ENCODE measurements at places on chromosomes 3 and 15. TPM values are rescaled to one million over a fixed set of nuclear protein-coding genes. Genes with fewer than 3 reads are reported as not detected.
A peak's percentile ranks its signal among the peaks of the same experiment; 100 is the strongest.

- peak; percentile 96 for DNase-seq
Observed at GRCh38 chr15:60673918-60674558, 195.1 kb upstream of the ICE2 start.

DNA sequence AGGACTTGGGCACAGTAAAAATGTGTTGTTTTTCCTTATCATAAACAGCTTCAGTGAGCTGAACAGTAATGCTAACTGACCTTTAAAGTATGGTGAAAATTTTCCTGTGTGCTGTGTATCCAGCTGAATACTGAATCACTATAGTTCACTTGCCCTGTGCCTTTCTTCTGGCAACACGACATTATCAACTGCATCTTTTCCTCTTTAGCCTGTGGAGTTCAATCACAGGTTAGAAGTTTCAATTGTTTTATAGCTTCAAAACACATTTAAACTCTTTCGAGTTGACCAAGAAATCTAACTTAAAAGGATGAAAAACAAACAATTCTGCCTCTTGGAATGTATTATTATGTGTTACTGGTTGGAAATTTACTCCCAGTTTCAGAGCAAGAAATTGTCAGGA, 1120.7 kb upstream of the ALCAM start:
- no peak for DNase-seq

DNA sequence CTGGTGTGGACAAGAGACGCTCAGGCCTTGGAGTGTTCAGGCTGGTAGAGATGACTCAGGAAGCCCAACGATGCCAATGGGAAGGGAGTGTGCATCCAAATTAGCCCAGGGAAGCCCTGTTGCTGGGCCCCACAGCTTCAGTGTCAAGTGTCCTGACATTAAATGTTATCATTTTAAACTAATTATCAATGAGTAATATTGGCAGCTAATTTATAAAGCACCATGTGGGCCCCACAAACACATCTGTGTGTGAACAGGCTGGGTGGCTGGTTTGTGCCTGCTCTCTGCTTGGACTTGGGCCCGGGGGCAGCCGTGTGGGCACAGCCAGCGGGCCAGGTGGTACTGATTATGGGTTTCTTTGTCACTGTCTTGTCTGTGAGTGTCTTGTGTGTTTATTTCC, 15.0 kb downstream of the FBLN2 start:
- no peak for DNase-seq

GRCh38 chr3:130894130-130894985, 474 bp downstream of the ATP2C1 start:
- DNase-seq: no peak

DNA sequence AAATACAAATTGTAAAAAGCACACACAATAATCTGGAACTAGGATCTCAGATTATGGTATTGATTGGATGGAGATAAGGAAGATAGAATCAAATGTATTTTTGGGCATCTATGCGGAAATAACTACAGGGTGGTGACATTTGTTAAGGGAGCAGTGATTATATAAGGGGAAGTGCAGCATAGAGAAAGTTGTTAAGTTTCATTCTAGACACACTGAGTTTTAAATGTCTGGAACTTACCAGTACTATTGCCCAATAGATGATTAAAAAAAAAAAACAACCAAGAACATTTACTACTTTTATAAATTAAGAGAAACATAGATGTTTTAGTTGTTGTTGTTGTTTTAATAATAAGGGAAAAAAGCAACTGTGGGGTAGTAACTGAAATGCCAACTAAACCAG, 32.1 kb upstream of the C3orf38 start:
- no peak for DNase-seq

DNA sequence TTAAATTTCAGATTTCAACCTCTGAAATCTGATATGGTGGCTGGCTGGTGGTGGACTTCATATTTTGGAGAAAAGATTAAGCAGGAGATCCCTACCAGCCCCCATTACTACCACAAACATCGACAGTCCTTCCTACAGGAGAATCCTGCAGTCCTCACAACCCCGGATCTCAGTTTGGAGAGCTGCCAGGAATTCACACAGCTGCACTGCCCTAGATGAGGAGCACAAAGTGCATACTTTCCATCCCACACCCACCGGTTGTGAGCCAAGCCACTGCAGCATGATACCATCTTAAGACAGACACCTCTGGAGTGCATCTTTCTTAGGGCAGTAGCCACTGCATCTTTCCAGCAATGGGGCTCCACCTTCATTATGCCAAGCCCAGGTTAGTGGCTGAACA, 185.5 kb upstream of the GPR149 start:
- DNase-seq: no peak

GRCh38 chr3:172106037-172106954, 66.9 kb downstream of the FNDC3B start:
- DNase-seq: no peak

DNA sequence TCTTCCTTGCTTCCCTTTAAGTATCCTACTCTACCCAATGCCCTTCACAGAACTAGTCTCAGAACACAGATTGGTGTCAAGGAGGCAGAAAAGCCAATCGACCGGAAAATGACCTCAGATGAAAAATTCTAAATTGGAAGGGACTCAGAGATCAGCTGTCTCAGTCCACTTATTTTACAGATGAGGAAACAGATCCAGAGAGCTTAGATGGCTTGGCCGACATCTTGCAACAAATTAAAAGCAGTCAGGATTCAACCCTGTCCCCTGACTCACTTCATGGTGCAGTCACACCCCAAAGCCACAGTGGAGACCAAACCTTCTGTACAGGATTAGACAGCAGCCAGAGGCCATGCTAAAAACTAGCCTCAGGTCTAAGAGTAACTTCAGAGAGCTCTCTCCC, 169.3 kb upstream of the BHLHE40 start:
- DNase-seq: no peak

GRCh38 chr3:148026009-148026588, 616.9 kb downstream of the ZIC1 start:
- no peak for DNase-seq

DNA sequence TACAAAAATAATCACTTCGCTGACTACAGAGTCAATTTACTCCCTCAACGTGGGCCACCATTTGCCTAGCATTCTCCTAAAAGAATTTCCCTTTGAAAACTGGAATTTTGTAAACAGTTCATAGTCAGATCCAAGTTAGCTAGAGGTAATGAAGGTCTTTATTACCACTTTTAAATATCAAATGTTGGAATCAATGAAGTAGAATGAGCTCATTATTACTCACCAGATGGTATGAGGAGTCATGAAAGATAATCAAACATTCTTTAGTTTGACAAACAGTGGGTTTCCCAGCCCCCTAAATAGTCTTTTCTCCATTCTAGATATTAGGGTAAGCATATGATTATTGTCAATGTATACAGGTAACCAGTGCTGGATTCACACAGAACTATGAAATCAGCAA, 455.7 kb upstream of the THBS1 start:
- DNase-seq: no peak

- DNase-seq: no peak
Observed at GRCh38 chr15:25362545-25362944, 76.3 kb downstream of the UBE3A start.

DNA sequence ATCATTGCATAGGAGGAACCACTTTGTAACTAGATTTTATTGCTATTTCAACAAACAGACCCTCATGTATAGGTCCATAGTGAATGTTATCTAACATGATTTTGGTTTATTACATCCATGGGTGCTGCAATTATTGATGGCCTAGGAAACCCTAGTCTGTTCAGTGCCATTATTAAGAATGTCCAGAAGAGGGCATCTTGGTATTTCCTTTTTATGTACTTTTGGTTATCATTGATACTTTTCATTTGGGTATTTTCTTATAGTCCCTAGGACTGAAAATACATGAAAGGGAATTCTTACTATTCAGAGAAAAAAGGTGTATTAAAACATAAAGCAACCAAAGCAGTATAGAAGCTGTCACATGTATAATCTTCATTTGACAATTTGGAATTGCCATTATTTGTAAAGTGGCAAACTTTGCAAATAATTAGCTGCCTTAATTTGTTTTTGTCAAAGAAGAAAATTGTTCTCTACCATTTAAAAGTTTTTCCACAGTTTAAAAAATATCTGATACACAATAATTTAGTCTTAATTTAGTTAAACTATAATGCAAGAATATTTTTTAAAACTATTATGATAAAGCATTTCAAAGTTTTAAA, 48.7 kb downstream of the CNOT10 start:
- peak; percentile 43 for DNase-seq

- peak; percentile 43 for DNase-seq
Observed at GRCh38 chr3:183295211-183295610, 42.2 kb downstream of the B3GNT5 start.

- no peak for DNase-seq
Observed at GRCh38 chr3:129502641-129503408, 25.6 kb upstream of the RHO start.

GRCh38 chr3:10867384-10867783, 51.4 kb downstream of the SLC6A11 start:
- peak; percentile 5 for DNase-seq

DNA sequence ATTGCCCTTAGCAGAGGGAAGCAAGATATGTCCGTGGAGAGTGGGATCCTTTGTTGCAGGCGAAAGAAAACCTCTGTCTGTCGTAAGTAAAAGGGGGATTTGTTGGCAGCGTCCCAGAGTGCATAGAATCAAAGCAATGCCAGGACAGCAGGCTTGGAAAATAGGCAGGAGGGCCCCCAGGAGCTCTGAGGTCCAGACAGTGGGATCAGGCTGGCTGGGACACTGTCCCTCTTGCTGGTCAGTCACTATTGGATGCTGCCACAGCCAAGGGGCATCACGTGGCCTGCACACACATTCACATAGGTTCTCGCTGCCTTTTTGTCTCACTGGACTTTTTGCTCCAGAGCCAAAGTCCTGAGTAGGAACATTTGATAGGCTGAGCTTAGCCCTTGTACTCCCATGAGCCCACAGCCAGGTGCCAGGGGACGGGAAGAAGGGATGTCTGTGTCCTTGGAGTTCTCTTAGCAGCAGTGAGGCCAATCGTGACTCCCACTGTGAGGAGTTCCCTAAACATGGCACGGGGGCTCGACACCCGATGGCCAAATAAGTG, 10.7 kb downstream of the MUC20 start:
- DNase-seq: no peak

DNA sequence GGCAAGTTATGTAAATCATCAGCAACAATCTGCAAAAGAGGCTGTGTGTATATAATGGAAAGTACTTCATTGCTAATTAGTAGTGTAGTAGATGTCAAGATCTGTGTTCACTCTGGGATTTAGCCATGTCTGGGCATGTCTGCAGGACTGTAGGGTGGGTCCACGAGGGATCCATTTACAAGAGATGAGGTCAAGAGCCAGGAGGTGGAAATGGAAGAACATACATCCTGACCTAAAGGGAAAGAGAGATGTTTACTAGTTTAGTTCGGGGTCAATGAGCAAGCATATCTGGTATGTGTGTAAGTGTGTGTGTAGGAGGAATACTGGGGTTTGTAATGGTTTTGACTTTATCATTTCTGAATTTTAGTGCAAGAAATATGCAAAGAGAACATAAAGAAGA, 171.5 kb upstream of the NANOGP8 start:
- DNase-seq: no peak

DNA sequence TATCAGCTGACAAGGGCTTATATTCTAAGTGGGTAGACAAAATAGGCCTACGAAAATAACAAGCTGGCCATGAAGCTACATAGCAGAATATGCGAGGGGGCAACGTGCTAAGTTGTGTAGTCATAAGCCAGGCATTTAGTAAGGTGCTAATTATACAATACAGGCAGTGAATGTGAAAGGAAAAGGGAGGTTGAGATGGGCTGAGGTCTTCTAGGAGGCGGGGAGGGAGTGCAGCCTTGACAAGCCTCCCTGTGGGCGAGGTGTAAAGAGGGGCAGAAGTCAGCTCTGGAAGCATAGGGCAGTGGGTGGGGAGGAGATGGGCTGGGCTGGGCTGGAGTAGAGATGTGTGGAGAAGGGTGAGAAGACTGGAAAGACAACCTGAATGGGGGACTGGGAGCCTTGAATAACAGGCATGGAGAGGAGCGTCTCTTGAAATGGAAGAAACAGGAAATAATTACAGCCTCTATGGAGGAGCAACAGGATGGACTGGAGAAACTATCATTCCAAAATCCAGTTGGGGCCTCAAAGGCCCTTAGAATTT, 1.2 kb downstream of the TIGIT start:
- DNase-seq: no peak

- no peak for DNase-seq
Observed at GRCh38 chr3:78737988-78738387, 1029.8 kb downstream of the ROBO1 start.

- DNase-seq: no peak
Observed at GRCh38 chr3:101011136-101011535, 17.9 kb upstream of the ABI3BP start.

DNA sequence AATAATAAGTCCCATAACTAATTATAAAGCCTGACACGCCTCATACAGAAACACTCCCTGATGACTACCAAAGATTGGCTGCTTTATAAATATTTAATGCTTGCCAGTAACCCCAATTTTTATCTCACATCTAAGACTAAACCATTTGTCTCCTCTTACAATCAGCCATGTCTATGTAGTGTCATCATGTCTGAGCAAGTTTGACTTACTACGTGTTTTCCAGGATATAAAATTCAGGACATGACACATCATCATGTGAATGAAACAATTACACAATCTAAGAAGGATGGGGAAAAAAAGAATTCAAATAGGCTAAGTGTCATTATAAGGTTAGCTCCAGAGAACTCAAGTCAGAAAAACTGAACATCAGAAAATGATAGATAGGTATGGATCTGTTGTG, 208.7 kb downstream of the MECOM start:
- DNase-seq: peak; percentile 64

DNA sequence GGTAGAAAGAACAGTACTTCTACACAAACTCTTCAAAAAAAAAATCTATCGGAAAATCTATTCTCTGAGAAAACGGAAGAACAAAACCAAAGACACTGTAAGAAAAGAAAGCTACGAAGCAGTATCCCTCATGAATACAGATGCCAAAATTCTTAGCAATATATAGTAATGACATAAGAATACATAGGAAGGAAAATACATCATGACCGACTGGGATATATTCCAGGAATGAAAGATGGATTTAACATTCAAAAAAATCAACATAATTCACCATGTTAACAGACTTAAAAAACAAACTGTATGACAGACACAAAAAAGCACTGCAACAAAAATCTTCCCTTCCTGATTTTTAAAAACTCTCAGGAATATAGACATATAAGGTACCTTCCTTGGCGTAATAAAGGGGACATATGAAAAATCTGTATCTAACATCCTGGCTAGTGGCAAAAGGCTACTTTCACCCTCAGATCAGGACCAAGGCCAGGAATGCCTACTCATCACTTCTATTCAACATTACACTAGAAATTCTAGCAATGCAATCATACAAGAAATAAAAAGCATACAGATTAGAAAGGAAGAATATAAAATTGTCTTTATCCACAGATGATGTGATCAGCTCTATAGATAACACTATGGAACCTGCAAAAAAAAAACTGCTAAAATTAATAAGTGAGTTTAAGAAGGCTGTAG, 77.6 kb upstream of the XXYLT1 start:
- no peak for DNase-seq

- DNase-seq: no peak
Observed at GRCh38 chr15:58432401-58432800, 610 bp downstream of the LIPC start.

Gene CDHR4
- not detected for total RNA-seq

Gene IQCB1
- total RNA-seq: 7.0 TPM

Gene BCL2A1
- total RNA-seq: 0.13 TPM

Gene ISLR2
- total RNA-seq: under 0.01 TPM

Gene EHD4
- total RNA-seq: 66.4 TPM

Gene CLPX
- 28.6 TPM for total RNA-seq

Gene PSTPIP1
- 0.25 TPM for total RNA-seq

Gene CEMIP
- 0.26 TPM for total RNA-seq

Gene ANKUB1
- total RNA-seq: under 0.01 TPM

Gene CAPN3
- 0.13 TPM for total RNA-seq

Gene TRMT10C
- total RNA-seq: 23.9 TPM
